NCI-H526 (cell line): ENCODE measurements at places on chromosomes 2 and 18.

DNA sequence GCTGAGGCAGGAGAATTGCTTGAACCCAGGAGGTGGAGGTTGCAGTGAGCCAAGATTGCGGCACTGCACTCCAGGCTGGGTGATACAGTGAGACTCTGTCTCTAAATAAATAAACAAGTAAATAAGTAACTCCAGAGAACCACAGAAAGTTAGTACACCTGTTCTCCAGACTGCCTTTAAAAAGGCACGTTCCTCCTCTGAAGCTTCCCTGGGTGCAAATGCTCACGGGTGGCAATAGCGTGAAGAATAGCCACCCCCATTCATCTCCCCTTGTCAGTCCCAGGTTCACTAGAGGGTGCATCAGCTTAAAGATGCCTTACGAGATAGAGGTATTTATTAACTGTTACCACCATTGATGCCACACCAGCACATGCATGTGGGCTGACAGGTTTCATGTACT lies 64.3 kb upstream of the RTN4 start:
- DNase-seq: no peak

DNA sequence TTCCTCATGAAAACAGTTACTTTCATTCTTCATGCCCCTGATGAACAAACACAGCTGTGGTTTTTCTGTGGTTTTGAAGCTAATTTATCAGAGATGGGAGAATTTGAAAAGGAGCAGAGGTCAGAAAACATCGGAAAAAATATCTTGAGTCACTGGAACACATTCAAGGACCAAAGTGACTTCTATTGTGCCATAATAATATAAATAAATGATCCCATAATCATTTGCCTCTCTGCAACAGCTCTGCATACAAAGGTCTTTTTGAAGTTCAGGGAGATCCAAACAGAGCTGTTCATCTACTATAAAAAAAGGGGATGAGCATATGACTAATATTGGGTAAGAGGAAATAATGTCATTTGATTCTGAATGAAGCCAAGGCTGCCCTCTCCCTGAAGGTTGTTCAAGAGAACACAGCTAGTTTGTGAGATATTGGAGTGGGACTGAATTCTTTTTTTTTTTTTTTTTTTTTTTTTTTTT lies 201.3 kb upstream of the GALNT5 start:
- no peak for DNase-seq

DNA sequence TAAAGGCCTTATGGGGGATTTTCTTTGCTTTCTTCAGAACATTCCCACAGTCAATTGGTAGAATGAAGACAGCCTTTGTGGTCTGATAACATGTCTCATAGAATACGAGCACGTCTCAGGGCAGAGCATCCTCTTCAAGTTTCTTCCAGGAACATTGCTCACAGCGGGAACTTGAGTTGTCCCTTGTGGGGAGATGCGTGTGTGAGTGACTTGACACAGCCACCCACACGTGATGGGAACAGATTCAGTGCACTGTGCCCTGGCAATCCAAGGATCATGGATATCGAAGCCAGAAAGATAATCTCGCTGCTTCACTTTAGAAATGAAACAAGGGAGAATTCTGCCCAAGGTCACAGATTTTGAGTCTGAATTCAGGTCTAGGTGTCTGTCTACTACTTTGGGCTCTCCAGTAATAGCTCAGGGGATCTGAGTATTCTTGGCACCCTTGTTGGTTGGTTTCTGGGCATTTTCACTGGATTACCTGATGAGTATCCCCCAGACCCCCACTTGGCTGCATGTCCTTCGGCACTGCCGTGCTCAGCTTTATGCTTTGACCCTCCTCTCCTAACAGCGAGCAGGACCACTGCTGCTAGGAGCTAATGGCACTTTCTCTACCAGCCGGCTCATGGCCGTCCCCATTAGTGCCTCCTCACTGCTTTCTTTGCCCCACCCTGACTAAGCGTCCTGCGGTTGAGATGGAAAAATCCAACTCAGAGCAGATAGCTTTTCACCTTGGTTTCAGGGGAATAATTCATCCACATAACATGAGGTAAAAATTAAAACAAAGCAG lies 75.9 kb upstream of the FOSL2 start:
- DNase-seq: no peak

DNA sequence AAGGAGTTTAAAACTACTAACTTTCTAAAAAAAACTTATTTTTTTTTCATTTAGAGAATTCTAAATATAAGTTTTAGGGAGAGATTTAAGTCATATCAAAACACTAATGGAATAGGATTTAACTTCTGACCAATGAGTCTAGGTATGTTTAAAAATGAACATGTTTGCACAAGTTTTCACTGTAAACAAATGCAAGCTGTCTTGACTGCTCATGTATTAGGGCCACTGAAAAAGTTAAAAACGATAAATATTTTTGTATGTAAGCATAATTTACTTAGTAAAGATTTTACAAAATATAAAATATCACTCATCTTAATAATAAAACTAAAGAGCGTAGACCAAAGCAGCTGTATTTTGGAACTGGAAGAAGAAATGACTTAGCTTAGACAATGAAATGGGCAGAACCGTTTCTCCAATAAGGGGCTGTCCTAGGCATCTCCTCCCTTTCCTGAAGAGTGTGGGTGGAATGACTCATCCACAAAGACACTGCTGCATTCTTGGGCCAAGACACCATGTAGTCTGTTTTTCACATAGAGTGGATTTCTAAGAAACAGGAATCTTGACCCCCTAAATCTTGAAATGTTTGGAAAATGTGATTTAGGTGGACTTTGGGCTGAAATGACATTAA lies 118.8 kb downstream of the MEP1B start:
- no peak for DNase-seq

DNA sequence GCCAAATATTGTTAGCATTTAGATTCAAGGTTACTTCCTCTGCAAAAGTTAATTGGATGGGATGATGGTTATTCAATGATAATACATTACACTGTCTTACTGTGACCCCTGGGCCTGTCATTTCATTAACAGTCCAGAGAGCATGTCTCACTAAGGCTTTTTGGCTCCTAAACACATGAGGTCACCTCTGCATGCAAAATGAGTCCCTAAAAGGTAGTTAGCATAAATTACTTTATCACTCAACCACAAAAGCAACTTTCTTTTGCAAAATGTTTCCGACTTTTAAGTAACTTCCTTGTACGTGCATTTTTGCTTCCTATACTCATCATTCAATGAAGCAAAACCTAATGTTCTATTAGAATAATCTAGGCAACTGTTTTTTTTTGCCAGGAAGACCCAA lies 16.8 kb upstream of the AGFG1 start:
- no peak for DNase-seq

DNA sequence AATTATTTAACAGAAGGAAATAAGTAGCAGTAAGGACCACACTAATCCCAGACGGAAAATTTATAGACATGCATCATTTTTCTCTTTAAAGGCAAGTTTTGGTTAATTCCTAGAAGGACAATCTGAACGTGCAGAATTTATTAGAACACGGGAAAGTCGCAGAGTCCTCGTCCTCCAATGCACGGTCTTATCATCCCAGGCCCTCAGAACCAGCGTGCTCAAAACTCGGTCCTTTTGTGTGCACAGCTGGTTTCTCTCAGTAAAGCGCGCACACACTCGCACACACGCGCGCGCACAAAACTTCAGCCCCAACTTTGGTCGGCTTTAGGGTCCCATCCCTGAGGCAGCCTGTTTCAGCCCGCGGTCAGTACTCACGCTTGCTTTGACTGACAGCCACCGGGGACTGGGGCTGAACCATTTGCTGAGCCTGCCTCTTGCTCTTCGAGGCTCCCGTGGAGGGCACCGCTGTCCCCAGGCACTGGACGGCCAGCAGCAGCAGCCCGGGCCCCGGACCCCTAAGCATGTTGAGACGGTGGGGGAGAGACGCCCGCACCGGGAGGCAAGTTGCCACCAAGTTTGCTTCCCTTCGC lies 493 bp downstream of the FN1 start:
- DNase-seq: peak; percentile 36

GRCh38 chr18:44727291-44727690 lies 46.6 kb downstream of the SETBP1 start:
- DNase-seq: no peak

DNA sequence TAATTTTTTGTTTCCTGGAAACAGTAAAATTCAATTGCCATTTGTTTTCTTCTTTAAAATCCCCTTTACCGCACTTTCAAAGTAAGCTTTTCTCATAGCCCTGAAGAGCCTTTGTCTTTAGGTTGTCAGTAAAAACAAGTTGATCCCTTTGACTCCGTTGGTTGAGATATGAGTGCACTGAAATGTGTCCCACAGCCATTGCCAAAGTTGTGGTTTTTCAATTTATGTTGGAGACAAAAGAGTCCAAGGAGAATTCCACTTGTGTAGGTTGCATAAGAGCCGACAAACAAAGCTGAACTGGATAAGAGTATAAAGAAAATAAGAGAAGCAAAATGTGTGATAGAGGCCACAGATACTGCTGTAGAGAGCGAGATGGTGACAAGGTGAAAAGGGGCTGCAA lies 26.1 kb upstream of the HNMT start:
- no peak for DNase-seq

GRCh38 chr2:190110131-190110530 lies 47.6 kb upstream of the MSTN start:
- no peak for DNase-seq

DNA sequence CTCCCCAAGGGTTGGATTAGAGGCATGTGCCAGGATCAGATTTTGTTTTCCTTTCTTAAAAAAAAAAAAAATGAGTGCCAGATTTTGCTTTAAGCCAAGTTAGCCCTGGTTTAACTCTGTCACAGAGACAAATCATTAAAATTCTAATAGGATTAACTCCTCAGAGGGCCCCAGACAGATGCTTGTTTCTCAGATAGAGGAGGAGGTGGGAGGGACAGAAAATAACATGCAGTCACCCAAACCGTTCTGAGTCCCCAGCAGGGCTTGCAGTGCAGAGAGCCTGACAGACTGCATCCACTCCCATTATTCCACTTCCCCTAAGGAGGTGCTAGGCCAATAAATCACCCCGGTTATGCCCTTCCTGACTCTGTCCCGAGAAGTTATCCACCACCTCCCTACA lies 6.3 kb upstream of the PROKR1 start:
- DNase-seq: no peak

- DNase-seq: no peak
Measured at GRCh38 chr18:63545000-63545399, 2.8 kb downstream of the SERPINB12 start.

- DNase-seq: peak; percentile 25
Measured at GRCh38 chr18:41391616-41392595, 563.1 kb upstream of the PIK3C3 start.

DNA sequence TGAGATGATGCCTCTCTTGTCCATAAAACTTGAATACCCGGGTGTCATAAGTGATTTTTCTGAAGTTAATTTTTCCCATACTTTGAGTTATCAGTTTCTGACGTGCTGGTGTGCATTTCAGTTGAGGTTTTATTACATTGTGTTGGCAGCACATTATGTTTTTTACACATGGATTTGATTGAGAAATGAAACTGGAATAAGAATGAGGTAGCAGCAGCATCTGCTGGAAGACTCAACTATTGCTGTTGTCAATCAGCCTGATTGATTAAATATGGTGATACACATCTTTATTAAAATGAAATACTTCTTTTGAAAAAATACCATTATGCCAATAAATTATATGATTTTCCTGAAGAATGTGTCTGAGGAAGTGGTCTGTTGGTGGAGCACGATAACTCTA lies 60.5 kb downstream of the INSIG2 start:
- DNase-seq: no peak

GRCh38 chr18:36066686-36067054 lies 689 bp downstream of the RPRD1A start:
- no peak for DNase-seq

- DNase-seq: no peak
Measured at GRCh38 chr18:33350256-33350655, 90.3 kb downstream of the CCDC178 start.

GRCh38 chr2:40488927-40489677 lies 37.2 kb upstream of the SLC8A1 start:
- DNase-seq: no peak

DNA sequence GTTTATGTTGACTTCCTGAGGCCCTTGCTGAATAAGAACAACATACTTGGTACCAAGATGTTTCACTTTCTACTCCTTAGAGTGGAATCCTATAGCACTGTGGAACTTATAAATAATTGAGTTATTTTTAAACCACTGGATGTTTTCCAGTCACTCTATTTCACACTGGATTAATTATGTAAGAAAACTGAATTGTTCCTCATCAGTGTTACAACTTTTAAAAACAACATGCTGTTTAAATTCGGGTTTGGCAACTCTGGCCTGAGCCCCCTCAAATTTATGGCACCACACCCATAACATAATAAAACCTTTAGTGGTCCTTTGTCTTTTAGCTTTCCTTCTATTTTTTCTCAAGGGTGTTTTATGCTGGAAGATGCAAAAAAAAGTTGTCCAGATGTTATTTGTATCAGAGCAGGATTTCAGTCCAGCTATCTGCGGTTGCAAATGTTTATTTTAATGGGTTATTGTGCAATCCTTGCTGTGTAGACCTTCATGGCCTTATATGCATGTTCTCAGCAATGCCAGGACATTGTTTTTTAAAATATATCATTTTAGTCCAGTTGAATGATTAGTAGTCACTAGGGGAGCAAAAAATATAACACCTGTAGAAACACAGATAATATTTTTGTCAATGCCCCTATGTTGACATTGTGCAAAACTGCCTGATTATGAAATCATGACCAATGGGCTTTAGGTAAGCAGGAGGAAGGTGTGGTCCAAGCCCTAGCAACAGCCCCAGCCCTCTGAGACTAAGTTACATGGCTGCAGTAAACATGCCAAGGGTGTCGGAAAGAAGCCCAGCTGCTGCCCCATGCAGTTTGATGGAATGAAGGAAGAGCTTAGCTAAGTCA lies 638.0 kb upstream of the ZEB2 start:
- no peak for DNase-seq

DNA sequence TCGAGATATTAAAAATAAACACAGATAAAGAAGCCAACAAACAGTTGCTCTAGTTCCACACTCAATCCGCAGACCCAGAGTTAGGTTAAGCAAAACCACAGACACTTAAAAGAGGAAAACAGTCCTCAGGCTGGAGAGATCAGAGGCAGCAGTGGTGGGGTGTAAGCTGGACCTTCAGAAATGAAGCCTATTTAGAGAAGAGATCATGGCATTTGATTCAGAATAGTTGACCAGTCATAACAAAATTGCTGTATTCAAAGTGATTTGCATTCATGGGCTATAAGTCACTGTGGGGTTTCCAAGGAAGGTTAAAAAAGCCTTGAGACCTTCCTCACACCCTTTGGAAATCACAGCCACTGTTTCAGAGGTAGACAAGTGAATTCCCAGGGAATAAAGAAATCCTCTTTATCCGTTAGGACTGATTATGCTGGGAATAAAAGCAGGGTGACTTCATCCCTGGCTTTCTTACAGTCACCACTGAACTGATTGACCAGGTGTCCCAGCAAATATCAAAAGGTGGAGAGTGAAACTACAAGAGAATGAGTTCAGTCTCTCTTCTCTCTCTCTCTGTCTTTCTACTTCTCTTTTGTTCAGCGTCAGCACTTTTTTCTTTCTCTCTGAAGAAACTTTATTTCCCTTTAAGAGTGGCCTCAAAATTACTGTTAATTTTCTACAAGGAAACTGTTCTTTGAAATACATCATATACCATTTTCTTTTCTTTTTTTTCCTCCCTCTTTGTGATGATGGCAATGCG lies 171.8 kb upstream of the PIK3C3 start:
- DNase-seq: no peak

- DNase-seq: no peak
Measured at GRCh38 chr2:70962211-70962884, 16.1 kb upstream of the ANKRD53 start.

GRCh38 chr18:79488311-79489050 lies 92.8 kb downstream of the NFATC1 start:
- DNase-seq: no peak
